ENCODE measurements at places on chromosomes 5 and 9.

- DNase-seq = no peak
Observed at GRCh38 chr5:30524428-30524827, 669.1 kb upstream of the CDH6 start.

- no peak for DNase-seq
Observed at GRCh38 chr5:126099077-126099476, 324.1 kb upstream of the GRAMD2B start.

- no peak for DNase-seq
Observed at GRCh38 chr9:69444021-69444420, 119.0 kb downstream of the ENTREP1 start.

DNA sequence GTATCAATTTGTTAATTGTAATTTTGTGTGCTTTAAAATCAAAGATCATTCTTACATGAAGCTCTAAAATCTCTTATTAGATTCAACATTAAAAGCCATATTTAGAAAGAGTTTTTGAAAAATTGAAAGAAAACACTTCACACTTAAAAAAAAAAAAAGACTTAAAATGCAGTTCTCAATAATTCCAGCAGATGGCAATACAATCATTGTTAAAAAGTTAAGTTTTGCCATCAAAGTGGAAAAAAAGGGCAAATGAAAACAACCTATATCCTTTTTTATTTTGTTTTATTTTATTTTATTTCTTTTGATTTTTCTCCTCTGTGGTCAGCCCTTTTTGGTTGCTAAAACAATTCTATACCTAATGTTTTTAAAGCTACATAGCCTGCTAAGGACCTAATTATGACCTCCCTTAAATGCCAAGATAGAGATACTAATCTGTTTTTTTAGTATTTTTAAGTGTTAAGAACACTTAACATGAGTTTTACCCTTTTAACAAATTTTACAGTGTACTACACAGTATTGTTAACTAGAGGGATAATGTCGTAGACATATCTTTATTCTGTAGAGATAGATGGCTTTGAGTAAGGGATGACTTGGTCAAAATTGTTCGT is 154.2 kb upstream of the DAB2 start:
- peak; percentile 6 for DNase-seq

GRCh38 chr9:89493671-89494070 is 4.2 kb downstream of the SEMA4D start:
- no peak for DNase-seq

DNA sequence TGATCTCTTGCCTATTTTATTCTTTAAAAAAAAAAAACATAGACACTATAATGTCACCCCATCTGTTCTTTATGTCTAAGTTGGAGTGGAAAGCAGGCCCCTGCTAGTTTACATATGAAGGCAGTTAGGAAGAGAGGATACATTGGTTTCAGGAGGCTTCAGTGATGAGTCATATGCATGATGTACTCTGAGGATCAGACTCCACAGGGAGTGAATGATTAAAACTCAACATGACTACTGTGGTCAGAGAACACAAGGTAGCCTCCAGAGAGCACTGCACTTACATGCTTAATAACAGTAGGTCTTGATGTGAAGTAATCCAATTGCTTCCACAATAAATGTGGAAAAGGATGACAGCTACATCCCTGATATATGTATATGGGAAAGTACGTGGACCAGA is 22.7 kb upstream of the FSTL4 start:
- no peak for DNase-seq

GRCh38 chr9:99162759-99163364 is 57.9 kb downstream of the TGFBR1 start:
- DNase-seq = peak; percentile 66
